ENCODE measurements at places on chromosomes 1 and 21. TPM values are rescaled to one million over a fixed set of nuclear protein-coding genes. Genes with fewer than 3 reads are reported as not detected.

Gene LRRC71
- total RNA-seq = not detected

Gene PROX1
- total RNA-seq = not detected

Gene NBPF19
- total RNA-seq = 27.8 TPM

Gene AMY2A
- total RNA-seq = not detected

Gene OR10Z1
- total RNA-seq = not detected

Gene PLPPR4
- not detected for total RNA-seq

Data from activated CD8-positive, alpha-beta memory T cell treated with anti-CD3 and anti-CD28 coated beads, Interleukin-2, amount 10 ng/mL, durations not matched to agents 7 days and 5 days (primary cell).